ENCODE measurements at places on chromosomes 11 and 22.

DNA sequence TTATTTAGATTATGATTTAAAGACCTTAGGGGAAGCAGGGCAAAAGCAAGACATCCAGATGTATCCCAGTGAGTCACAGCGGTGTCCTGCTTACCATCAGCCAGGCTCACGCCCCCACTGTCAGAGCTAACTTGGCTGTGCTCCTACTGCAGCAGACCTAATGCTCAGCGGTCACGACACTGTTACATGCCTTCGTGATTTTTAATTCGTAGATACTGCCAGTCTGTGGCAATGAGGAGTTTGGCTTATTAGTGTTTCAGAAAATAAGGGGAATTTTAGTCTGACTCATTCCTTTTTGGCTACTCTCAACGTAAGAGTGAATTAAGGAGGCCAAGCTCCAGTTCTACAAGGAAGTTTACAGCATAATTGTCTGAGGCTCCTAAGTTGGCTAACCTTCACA is 22.7 kb downstream of the EFCAB6 start:
- no peak for DNase-seq

DNA sequence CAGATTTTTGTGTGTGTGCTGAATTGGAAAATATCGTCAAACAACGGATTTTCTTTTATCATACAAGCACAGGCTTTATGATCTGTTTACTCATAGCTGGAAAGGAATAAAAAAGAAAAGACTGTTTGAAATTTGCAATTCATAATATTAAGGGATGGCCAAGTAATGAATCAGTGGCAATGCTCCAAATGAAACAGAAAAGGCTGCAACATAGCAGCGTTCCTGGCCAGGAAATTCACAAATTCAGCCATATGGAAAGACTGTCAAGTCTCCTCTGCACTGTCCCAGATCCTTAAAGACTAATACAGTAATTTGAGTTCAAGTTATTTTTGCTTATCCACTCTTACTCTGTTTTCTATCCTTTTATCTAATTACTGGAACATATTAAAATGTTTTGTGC is 98.2 kb downstream of the MSANTD4 start:
- DNase-seq: no peak

GRCh38 chr22:29744902-29745301 is 21.9 kb downstream of the ZMAT5 start:
- no peak for DNase-seq

DNA sequence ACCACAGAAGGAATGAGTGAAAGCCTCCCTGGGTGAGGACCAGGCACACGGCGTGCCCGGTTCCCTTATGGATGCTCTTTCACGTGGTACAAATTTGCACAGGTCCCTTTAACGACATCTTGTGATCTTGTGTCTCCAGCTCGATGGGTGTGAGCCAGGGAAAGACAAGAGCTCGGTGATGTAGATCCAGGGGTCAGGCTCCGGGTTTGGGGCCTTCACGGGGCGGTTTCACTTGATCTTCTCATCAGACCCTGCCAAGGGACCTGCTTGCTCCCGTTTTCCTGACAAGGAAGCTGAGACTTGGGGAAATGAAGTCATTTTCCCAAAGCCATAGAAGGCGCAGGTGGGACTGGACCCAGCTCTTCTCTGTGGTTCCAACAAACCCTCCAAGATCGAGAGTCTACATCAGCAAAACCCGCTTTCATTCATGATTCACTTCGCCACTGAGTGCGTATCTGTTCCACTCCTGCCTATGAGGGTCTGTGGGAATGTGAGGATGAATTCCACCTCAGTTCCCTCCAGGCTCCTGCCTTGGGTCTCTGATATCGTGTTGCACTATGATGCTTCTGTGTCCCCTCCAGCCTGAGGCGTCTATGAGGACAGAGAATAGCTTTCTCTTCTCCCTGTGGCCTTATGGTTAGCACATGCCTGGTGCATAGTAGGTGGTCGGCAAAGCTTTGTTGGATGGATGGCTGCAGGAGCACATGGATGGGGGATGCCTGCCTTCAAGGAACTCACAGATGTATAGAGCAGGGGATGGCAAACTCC is 45.0 kb upstream of the ANO1 start:
- DNase-seq: no peak

- DNase-seq: no peak
Observed at GRCh38 chr11:122741613-122742300, 86.2 kb downstream of the UBASH3B start.

All from GOT3 (cell line).